Mesenteric fat pad (tissue), 1 donor: ENCODE measurements at places on chromosomes 11 and 22.

DNA sequence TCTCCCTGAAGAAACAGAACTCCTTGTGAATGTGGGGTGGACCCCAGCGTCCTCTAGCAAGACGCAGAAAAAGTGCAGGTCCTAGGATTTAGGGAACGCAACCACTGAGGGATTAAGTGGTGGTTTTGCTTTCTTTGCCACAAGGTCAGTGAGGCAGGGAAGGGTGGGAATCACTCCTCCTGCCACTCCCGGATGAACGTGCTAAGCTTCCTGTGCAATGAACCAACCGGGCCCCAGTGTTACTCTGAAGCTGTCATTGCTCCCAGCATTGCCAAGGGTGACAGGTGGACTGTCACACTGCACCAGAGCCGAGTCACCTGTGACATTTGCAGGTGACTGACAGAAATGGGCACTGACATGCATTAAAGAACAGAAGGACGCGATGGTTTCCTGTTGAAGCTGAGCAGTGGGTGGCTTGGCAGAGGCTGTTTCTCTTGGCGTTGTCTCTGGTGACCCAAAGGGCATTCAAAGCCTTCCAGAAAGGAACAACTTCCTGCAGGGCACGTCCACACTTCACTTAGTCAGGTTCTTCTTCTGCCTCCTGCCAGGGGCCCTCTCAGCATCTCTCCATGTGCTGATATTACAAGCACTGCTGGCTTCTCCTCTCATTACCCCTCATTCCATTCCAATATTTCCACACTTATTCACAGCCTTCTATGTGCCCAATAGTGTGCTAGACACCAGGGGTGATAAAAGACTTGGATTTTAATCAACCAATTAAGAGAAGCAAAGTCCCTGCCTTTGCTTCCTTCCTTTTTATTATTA lies 9.7 kb downstream of the KIRREL3 start:
- DNase-seq: no peak

- no peak for DNase-seq
These were observed 26.9 kb downstream of the TPST2 start for GRCh38 chr22:26563022-26563421.

DNA sequence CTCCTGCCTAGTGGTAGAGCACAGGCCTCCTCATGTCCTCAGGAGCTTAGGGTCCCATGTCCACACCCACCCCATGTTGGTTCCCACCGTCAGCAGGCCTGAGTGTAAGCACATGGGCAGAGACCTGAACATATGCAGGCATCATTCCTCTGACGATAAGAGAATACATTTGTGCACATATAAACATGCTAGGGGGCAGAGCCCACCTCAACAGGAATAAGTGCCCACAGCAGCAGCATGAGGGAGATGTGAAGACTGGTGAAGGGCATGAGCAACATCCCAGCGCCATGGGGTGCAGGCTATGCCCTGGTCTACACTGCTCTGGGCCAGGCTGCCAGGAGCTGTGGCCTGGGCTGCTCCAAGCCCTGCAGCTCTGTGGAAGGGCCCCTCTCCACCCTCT lies 16.9 kb downstream of the ADORA2A start:
- DNase-seq: no peak

- DNase-seq: no peak
These were observed 22.9 kb downstream of the RPL3 start for GRCh38 chr22:39296535-39296934.

DNA sequence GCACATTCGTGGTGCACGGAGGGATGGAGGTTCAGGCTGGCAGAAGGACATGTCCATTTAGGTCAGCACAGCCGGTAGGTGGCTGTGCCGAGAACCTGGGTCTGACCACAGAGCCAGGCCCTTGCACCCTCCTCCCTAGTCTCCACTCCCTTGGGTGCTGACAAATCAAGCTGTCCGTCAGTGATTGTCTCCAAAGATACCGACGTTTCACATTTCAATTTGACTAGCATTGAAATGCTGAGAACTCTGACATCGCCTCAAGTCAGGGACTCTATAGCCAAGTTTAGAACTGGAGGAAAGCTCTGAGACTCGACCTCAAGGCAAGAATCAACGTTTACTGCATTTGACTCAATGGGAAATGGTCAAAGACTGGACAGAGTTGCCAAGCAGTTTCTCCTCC lies 1321.1 kb downstream of the TBC1D22A start:
- DNase-seq: no peak

DNA sequence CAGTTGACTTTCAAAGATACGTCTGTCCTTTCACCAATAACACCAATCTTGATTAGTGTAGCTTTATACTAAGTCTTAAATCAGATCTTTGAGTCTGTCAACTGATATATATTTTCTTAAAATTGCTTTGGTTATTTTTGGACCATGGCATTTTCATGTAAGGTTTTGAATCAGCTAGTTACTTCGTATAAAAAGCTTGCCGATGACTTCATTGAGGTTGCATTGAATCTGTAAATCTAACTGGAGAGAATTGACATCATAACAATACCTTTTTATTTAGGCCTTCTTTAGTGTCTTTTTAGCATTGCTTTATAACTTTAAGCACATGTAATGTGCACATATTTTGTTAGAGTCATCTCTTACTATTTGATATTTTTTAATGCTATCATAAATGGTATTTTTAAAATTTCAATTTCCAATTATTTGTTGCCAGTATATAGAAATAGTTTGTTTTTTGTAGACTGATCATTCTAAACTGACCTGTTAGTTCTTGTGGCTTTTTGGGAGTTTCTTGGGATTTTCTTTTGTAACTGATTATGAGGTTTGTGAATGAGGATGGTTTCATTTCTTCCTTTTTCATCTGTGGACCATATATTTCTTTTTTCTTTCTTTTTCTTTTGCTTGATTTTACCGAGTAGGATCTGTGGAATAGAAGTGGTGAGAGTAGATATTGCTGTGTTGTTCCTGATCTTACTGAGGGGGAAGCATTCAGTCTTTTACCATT lies 61.4 kb downstream of the DDX10 start:
- no peak for DNase-seq

GRCh38 chr11:74325649-74326645 lies 14.5 kb upstream of the P4HA3 start:
- DNase-seq: no peak

DNA sequence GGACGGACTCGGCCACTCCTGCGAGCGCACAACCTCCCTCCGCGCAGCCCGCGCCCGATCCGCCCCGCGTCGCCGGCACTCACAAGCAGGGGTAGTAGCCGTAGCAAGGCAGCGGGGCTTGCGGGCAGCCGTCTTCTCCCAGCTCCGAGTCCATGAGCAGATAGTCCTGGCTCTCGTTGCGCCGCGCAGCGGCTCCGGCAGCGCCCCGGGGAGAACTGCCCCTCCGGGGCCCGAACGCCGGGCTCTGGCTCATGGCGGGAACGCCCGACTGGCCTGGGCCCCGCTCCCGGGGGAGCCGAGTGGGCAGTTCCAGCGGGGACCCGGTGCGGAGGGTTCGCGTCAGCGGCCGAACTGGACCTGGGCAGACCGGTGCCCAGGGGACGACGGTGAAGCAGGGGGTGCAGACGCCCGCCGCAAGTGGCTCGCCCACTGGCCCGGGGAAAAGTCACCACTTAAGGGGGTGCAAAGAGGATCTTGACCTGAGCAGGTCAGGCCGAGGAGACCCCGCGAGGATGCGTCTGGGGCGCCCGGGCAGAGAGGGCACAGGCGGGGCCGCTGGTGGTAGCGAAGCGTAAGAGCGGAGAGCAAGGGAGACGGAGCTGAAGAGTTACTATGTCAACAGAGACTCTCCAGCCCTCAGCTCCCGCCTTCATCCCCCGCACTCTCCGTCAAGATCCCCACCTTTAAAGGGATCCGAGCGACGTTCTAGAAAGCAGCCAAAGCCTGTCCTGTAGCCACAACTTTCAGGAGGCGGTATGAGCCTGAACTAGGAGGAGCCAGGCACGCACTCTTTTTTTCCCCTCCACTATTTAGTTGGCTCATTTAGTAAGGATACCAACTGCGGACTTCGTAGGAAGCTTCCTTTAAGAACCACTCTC lies at the start of gene TRPC6:
Gene TRPC6, minus strand, starts transcription at position 757 of the 878 bp plus-strand sequence. Its CDS starts 504 bp downstream, at position 253.
- DNase-seq: peak; percentile 89

DNA sequence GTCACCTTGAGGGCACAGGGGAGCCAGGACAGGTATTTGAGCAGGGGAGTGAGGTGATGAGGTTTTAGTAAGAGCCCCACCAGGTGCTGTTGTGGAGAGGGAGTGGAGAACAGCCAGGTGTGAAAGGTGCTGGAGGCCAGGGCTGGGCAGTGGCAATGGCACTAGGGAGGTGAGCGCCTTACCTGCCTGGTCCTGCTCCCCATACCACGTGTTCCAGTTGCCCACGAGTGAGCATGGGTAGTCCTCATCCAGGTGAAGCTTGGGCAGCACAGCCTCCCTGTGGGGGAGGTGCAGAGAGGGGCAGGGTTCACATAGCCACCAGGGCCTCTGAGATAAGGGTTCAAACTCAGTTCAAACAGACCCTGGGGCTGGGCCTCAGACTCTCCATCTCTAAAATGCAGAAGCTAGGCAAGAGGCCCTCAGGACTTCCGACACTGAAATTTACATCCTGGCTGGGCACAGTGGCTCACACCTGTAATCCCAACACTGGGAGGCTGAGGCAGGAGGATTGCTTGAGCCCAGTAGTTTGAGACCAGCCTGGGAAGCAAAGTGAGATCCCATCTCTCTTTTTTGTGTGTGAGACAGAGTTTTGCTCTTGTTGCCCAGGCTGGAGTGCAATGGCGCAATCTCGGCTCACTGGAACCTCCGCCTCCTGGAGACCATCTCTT lies 11.8 kb downstream of the NIPSNAP1 start:
- no peak for DNase-seq

DNA sequence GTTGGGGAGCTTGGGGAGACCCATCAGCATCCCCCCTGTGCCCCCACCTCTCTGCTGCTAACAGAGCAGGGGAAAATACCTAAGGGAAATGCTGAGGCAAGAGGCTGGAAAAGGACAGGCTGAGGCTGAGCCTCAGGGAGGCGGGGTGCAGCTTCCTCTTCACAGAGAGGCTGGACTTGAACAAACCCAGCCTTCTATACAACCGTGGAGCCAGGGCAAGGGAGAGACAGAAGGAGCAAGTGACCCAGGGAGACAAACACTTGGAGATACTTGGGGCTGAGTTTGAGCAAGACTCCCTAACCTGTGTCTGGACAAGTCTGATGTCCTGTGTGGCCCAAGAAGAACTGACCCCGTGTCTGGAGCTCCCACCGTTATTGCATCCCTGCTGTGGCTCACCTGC lies at the start of gene SLCO2B1:
Gene SLCO2B1, plus strand, starts transcription at position 229 of the 400 bp plus-strand sequence. CDS start 275 bp downstream, outside the sequence.
- no peak for DNase-seq

- peak; percentile 6 for DNase-seq
These were observed 73.0 kb downstream of the MICAL3 start for GRCh38 chr22:17951315-17951714.

DNA sequence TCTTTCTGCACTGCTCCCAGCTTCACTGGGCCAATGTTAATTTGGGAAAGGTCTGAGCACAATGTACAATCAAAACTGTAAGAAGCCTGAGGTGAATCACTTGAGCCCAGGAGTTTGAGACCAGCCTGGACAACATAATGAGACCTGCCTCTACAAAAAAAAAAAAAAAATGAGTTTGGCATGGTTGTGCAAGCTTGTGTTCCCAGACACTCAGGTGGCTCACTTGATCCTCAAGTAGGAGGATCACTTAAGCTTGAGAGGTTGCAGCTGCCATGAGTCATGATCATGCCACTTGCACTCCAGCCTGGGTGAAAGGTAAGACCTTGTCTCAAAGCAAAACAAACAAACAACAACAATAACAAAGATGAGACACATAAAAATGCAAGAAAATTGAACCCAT lies 38.6 kb upstream of the SC5D start:
- DNase-seq: no peak

- no peak for DNase-seq
These were observed 13.7 kb upstream of the C11orf96 start for GRCh38 chr11:43928721-43929120.
